Stimulated activated CD8-positive, alpha-beta memory T cell treated with anti-CD3 and anti-CD28 coated beads, Interleukin-4, amount 100 ng/mL, for 4 hours (primary cell): ENCODE measurements at places on chromosomes 3 and 15.

DNA sequence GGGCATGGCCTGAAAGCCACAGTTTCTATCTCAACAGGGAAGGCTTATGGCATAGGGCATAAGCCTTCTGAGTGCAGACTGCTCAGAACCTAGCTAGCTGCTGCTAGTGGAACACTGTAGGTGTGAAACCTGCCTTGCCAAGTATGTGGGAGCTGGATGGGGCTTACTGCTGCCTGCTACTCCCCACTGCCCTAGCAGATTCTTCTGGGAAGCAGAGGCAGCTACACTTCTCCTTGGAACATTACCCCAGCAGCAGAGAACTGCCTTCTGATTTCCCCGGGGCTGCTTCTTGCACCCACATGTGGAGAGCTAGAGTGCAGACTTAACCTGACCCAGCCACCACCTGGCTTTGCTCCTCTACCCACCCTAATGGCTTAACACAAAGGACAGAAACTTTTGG lies 215.7 kb downstream of the POLQ start:
- DNase-seq: no peak

- DNase-seq: no peak
These were observed 478.3 kb upstream of the PPP2R3A start for GRCh38 chr3:135487261-135487660.

DNA sequence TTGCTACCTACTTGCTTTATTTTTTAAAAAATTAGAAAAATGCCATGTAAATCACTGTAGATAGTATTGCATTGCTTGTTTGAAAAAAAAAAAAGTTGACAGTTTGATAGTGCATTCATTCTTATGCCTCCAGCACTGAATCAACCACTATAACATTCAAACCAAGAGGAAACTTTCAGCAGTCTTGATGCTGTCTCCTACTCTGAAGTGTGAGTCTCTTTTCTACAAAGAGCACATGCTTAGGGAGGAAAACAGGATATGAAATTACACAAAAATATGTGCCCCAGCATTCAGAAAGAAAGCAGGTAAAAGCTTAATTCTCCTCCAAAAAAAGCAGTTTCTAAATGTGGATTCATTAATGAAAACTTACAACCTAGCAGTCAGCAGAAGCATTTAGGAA lies 78.3 kb downstream of the ZBTB20 start:
- DNase-seq: no peak

DNA sequence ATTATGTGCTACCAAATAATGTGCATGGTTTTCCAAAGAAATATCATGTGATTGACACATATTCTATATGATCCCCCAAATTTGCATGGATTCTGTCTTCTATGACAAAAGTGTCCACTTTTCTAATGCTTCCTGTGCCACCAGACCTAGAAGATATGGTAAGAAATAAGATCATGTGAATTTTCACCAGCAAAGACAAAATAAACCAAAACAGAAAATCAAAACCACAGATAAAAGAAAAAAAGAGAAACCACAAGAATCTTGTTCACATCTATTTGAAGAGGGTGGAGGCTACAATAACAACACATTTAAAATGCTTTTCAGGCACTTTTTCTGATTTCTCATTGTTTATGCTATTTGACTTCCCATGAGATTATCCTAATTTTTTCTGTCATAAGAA lies 303.4 kb downstream of the DIPK2A start:
- DNase-seq: no peak

DNA sequence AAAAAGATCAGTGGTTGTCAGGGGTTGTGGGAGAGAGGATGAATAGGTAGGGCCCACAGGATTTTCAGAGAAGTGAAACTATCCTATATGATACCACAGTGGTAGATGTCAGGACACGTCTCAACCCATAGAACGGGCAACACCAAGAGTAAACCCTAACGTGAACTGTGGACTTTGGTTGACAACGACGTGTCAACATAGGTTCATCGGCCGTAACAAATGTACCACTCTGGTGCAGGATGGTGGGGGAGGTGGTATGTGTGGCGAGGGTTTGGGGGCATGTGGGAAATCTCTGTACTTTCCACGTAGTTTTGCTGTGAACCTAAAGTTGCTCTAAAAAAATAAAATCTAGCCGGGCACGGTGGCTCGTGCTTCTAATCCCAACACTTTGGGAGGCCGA lies 13.0 kb upstream of the PIGZ start:
- no peak for DNase-seq
